ENCODE measurements at places on chromosomes 7 and 10.

DNA sequence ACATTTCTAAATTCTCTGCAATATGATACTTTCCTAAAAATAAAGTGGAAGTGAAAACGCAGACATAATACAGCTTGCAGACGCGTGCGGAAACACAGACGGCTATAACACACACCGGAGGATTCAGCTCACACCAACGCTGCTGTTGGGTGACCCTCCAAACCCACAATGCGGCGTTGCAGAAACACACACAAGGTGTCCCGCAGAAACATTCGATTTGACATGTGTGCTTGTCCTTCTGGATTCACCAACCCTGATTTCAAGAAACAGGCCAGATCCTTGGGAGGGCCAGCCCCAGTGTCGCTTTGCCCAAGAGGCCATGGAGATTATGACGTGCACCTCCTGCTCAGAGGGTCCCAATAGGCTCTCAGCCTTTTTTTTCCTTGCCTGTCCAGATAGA lies 136.7 kb upstream of the TCERG1L start:
- no peak for DNase-seq

- no peak for DNase-seq
These were observed 6.5 kb downstream of the RGS10 start for GRCh38 chr10:119535837-119536507.

DNA sequence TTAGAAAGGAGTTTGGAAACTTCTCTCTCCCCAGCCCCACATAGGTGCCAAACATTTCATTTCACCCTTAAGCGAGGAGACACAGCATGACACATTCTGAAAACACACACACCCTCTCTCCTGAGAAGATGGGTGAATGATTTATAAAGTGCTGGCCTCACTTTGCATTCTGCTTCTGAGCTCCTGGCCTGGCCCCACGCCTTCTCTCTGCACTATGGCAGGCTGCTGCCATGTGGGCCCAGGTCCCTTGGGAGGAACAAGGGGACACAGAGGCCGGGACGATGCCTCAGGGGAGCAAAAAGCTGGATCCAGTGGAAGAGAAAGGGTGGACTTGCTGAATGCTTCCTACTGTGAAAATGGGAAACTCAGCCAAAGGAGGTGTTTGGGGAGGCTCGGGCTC lies 56.0 kb downstream of the CPXM2 start:
- DNase-seq = no peak

- DNase-seq = no peak
These were observed 612.9 kb downstream of the DNAJB6 start for GRCh38 chr7:157949711-157950110.

- no peak for DNase-seq
These were observed 139.3 kb downstream of the TWIST1 start for GRCh38 chr7:18978108-18978495.

GRCh38 chr10:49834976-49835375 lies 72.9 kb upstream of the OGDHL start:
- no peak for DNase-seq

GRCh38 chr7:112162784-112163506 lies 43.3 kb downstream of the DOCK4 start:
- no peak for DNase-seq

GRCh38 chr7:131547589-131547988 lies 8.8 kb downstream of the PODXL start:
- DNase-seq = no peak

DNA sequence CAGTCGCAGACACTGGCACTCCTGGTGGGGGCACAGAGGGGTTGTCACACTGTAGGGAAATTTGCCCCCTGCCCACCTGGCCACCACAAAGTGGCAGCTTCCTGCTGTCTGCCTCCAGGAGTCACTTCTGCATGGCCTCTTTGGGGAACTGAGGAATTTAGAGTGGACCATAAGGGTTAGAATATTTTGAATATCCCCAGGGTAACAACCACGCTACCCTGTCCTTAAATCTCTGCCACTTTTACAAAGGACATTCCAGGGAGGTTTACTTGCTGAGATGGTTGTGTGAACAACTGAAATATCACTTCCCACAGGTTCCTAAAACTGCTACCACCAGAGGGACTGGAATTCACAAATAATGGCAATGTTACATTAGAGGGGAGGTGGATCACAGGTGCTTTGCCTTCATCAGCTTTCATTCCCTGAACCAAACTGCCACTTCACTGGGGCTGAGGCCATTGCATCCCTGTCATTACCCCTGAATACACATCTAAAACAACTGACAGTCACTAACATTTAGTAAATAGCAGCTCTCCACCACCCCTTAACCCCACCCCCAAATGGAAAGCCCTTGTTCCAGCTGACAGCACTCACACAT lies 88.1 kb upstream of the IFRD1 start:
- no peak for DNase-seq

DNA sequence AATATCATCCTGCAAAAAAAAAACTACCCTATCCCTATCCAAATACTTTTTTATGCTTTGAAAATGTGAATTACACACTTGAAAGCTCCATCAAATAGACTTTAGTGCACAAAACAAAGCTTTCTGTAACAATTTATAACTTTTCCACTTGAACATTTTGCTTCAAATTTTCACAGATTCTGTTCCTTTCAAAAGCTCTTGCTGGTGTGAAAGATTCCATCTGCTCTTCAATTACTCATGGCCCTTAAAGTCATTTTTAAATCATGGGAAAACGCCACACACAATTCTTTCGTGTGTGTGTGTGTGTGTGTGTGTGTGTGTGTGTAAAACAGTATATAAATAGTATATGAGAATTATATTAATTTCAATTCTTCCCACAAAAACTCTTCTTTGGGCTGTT lies 167.5 kb downstream of the PRPF18 start:
- DNase-seq = no peak

All from activated CD4-positive, alpha-beta T cell treated with anti-CD3 and anti-CD28 coated beads for 4 hours (primary cell).